ENCODE measurements at places on chromosomes 1 and 21.

DNA sequence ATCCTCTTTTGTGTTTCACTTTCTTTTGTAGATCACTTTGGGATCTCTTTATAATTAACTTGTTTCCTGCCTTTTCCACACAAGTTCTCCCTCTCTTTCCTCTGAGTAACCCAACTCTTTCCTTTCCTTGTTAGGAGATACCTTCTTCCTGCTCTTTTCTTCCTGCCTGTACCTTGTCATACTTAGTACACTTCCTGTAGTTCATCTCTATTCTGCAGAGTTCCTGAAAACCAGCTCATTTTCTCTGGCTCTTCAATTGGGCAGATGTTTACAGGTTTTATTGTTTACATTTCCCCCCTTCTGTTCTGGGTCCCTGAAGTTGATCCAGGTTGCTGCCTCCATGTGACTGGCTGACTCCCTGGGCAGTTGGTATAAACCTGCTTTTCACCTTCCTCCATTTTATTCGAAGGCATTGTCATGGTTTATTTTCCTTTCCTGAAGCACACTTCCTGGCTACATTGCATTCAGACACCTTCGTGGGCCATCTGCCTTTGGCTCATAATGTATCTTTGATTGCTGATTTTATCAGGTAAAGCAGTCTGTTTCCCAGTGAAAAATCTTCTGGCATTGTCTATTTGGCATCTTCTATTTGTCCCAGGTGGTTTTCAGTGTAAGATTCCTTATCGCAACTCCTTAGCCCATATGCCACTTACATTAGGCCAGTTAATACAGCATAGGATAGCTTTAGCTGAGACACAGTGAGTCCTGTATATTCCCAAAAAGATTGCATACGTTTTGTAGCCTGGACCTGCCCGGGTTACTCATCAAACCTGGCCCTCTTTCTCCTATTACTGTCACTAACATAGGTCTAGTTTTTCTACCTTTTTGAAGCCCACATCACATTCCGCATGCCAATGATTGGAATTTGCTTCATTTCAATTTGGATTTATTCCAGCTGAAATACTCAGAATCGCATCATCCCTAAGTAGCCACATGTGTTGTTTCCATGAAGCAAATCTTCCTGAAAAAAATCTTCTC, 15.4 kb downstream of the CTH start:
- no peak for DNase-seq

DNA sequence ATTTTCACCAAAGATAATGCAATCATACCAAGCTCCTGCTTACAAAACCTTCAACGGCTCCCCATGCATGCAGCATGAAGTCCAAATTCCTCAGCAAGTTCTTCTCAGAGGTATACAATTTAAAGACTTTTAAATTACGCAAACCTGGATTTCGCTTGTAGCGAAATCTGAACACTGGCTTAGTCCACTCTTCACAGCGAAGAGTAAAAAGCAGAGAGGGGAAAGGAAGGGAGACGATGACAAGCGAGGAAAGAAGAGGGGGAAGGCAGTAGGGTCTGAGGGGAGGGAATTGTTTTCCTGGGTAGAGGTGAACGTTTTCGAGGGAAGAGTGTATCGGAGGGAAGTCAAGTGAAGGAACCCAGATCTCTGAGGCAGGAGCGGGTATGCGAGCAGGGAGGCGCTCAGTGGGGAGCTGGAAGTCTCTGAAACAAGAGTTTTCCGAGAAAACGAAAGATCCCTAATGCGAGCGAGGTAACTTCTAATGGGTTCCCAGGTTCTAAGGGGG, 790 bp downstream of the TESK2 start:
- no peak for DNase-seq

DNA sequence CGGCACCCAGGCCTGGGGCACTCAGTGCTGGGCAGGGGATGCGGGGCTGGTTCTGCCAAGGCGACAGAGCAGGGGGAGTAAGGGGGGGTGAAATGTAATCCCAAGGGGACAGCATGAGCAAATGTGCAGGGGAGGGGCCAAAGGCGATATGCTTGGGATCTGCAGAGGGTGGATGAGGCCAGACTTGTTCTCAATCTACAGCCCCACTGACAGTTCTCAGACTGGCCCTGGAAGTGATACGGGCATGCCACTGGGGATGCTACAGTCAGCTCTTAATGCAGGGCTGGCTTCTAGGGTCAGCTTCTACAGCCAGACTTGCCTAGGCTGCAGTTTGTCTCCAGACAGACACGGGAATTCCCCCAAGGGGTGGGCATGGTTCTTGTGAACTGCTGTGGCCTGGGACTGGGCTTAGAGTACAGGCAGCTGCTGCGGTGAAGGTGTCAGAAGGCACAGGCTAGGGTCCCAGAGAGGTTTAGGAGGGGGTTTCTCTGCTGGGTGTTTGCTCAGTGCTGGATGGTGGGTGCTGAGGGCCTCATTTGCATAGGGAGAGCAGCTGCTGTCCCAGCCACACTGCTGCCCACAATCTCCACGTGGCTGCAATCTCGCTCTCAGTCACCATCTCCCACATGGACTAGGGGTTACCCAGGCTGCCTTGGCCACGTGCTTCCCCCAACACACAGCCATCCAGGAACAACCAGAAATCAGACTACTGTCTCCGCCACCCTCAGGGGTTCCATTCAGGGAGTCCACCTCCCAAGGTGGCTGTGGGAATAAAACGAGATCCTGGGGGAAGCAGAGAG, 190.1 kb downstream of the HIVEP3 start:
- DNase-seq = peak; percentile 79

DNA sequence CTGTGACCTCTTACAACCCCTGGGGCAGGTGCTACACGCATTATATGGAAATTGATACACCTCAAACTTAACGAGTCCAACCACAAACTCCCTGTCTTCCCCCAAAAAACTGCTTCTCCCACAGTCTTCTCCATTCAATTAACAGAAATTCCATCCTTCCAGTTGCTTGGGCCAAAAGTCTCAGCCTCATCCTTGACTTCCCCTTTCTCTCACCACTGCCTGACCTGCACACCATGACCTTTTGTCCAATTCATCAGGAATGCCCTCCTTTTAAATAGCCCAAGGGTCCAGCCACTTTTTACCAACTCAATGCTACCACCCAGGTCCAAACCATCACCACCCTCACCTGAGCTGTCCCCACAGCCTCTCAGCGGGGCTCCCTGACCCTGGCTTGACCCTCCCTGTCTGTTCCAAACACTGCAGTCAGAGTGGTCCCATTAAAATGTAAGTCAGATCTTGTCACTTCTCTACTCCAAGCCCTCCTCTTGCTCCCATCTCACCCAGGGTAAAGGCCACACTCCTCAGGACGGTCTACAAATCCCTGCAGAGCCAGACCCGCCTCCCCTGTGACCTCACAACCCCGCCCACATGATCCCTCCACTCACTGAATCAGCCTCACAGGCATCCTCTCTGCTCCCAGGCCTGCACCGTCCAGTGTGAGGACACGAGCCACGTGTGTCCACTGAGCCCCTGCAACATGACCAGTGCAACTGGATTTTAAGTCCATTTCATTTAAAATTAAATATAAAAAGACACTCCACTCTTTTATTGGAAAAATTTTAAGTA, 18.5 kb downstream of the KCNN3 start:
- DNase-seq = no peak

GRCh38 chr1:154884869-154885701, 15.0 kb upstream of the KCNN3 start:
- no peak for DNase-seq

DNA sequence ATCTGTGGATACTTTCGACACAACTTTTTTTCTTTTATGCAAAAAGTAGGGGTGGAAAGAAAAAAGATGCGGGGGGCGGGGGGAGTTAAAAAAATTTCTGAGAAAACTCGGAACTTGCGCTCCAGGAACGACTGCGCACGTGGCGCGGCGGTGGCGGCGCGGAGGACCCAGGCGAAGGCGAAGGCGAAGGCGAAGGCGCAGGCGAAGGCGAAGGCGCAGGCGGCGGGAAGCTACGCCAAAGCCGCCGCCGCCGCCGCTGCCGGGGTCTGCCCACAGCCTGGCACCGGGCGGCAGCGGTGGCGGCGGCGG, 208 bp upstream of the BARHL2 start:
- no peak for DNase-seq

GRCh38 chr1:228058949-228059633, 23.4 kb upstream of the ARF1 start:
- DNase-seq = peak; percentile 82

DNA sequence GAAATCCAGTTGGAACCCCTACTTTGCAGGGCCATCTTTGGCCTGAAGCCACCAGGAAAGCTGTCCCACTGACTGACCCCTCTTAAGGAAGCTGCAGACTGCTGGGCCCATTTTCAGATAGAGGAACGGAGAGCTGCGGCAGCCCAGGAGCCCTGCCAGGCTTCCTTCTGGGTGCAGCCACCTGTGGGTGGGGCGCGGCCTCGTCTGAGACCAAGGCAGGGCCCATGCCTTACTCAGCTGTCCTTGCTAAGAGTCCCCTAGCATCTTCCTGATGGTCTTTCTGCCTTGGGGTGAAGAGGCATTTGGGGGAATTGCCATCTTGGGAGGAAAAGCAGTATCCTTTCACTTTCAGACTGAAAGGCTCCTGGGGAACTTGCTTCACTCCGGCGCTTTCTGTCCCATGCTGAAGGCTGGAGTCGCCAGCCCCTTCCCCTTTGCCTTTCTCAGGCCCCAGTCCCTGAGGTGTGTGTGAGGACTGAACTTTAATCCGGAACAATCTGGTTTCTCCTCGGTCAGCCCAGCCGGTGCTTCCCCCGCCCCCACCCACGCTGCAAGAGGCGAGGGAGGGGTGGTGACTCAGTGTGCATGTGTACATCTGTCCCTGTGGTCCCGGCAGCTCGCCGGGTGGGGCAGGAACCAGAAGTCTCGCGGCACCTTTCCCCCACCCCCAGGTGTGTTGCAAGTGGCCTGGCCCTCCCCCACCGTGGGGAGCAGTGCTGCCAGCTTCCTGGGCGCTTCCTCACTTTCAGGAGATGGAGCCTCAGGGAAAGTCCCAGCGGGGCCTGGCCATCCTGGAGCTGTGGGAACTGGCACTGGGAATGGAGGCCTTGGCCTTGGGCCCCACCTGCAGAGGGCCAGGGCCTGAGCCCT, 5.1 kb downstream of the ZC3H12A start:
- peak; percentile 97 for DNase-seq

GRCh38 chr1:41103766-41104165, 82.2 kb upstream of the SLFNL1 start:
- DNase-seq = no peak

GRCh38 chr1:200166411-200166810, 138.9 kb downstream of the NR5A2 start:
- DNase-seq = no peak

GRCh38 chr1:38014171-38014570, 1.6 kb downstream of the UTP11 start:
- DNase-seq = no peak

All from activated effector memory CD4-positive, alpha-beta T cell treated with anti-CD3 and anti-CD28 coated beads, Interleukin-2, amount 50 U/mL, for 16 hours (primary cell).